ENCODE measurements at places on chromosomes 6 and 20.

DNA sequence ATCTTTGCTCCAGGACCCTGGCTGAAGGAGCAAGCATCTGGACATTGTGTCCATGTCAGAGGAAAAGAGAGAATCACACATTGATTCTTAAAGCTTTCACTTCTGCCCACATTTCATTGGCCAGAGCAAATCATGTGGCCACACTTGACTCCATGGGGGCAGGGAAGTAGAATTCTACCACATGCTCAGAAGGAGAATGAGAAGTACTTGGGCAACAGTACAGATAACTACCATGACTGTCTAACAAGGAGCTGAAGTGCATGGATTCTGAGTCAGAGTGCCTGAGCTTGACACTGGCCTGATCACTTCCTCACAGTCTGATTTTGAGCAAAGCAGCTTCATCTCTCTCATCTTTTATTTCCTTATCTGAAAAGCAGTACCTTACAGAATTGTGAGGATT lies 38.6 kb downstream of the GHRH start:
- DNase-seq: no peak

- DNase-seq: no peak
These were observed 48.7 kb downstream of the MAP7 start for GRCh38 chr6:136501514-136501913.

DNA sequence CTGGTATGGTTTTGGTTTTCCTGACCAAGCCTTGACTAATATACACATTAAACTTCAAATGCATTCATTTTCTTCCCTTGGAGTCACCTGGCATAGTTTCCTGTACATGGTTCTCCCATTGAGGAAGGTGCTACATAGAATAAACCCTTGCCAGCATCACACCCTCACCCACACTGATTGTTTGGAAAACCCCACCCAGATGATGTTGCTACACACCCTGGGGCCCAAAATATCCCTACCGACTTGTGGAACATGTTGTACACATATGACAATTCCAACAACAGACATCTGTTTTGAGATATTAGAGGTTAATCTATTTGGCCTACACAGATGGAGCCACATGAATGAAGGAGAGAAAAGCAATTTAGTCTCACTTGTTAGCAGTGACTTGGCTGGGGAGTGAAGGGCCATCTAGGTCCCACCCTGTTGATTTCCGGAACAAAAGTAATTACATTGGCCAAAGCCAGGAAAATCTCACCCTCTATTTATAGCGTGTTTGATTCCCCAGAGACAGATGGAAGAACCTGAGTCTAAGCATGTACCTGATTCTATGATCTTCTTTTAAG lies 606.0 kb upstream of the BTBD3 start:
- DNase-seq: no peak

- DNase-seq: no peak
These were observed 102.3 kb upstream of the CCN2 start for GRCh38 chr6:132053511-132053910.

- no peak for DNase-seq
These were observed 14.4 kb upstream of the RIPPLY2 start for GRCh38 chr6:83838727-83839126.

- no peak for DNase-seq
These were observed 50.9 kb downstream of the PLCB4 start for GRCh38 chr20:9119776-9120175.

- DNase-seq: no peak
These were observed 501.6 kb upstream of the MAP3K7 start for GRCh38 chr6:91088515-91088914.

GRCh38 chr6:106377061-106377540 lies 16.6 kb downstream of the CRYBG1 start:
- no peak for DNase-seq

DNA sequence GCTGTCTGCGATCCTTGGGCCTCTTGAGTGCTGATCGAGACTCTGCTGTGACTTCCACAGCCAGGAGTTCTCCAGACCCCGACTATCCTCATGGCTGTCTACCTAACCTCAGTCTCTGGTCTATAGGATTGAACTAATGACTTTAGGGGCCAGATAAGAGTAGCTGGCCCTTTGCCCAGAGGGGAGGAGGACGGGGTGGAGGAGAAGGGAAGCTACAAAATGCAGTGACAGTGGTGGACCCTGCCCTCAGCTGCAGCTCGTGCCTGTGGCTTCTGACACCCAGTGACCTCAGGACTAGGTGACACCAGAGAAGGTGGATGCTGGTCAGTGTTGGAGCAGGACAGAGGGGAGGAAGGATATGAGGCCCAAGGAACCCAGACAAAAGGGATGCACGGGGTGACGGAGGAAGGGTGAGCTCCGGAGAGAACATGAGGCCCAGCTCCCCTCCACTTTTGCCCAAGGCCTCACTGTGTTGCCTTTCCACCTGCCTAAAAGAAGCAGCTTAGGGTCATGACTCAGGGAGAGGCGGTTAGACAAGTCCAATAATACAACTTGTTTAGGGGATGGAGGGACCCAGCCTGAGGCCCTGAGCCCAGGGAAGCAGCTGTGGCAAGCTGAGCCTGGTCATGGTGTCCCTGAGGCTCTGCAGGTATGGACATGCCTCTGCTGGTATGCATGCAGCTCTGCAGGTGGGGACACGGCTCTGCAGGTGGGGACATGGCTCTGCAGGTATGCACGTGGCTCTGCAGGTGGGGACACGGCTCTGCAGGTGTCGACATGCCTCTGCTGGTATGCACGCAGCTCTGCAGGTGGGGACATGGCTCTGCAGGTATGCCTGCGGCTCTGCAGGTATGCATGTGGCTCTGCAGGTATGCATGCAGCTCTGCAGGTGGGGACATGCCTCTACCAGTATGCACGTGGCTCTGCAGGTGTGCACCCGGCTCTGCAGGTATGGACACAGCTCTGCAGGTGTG lies 67.7 kb downstream of the SYNJ2 start:
- DNase-seq: no peak

DNA sequence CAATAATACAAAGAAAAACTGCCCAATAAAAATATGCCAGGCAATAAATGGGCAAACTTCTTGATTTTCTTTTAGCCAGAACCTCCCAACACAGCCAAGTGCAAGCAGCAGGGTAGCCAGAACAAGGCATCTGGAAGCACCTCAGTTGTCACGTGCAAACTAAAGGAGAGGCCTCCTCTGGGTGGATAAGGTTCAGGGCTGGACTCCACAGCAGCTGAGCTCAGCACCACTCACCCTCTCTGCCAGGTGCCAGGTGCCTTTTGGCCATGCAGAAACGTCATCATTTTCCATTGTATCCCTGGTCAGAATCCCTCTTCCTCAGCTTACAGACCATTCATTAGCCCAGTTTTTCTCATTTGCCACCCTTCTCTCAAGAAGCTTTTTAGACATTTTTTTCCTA lies 52.7 kb downstream of the SOD2 start:
- no peak for DNase-seq

DNA sequence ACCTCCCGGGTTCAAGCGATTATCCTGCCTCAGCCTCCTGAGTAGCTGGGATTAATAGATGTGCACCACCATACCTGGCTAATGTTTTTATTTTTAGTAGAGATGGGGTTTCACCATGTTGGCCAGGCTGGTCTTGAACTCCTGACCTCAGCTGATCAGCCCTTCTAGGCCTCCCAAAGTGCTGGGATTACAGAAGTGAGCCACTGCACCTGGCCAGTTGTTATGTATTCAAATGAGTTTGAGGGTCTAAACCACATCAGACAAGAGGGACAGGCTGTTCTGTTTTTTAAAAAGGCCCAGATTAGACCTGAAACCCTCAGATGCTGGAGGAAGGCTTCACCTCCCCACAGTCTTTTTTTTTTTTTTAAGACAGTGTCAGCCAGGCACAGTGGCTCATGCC lies 4.1 kb upstream of the SPAG4 start:
- DNase-seq: no peak

DNA sequence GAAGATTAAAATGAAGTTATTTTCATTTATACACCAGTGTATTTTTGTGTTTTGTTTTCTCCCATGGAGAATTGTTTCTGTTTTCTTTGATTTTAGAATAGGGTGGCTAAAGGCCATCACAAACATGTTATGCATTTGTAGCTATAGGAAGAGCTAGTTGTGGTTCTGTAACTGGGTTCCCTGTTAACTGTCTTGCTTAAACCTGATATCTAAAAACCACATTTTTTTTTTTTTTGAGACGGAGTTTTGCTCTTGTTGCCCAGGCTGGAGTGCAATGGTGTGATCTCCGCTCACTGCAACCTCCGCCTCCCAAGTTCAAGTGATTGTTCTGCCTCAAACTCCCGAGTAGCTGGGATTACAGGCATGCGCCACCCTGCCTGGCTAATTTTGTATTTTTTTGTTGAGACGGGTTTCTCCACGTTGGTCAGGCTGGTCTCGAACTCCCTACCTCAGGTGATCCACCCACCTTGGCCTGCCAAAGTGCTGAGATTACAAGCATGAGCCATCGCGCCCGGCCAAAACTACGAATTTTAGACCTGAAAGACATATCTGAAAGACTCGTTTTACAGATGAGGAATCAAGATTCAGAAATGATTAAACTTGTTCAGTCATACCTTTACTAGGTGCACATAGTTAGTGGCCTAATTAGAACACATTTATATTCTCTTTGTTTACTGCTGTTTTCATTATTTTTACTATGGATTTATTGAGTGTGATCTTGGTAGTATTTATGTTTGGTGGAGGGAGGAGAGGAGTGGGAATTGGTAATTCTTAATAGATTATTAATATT lies 18.0 kb downstream of the SCAF8 start:
- DNase-seq: no peak

GRCh38 chr20:53487461-53488200 lies 106.0 kb downstream of the ZNF217 start:
- no peak for DNase-seq

DNA sequence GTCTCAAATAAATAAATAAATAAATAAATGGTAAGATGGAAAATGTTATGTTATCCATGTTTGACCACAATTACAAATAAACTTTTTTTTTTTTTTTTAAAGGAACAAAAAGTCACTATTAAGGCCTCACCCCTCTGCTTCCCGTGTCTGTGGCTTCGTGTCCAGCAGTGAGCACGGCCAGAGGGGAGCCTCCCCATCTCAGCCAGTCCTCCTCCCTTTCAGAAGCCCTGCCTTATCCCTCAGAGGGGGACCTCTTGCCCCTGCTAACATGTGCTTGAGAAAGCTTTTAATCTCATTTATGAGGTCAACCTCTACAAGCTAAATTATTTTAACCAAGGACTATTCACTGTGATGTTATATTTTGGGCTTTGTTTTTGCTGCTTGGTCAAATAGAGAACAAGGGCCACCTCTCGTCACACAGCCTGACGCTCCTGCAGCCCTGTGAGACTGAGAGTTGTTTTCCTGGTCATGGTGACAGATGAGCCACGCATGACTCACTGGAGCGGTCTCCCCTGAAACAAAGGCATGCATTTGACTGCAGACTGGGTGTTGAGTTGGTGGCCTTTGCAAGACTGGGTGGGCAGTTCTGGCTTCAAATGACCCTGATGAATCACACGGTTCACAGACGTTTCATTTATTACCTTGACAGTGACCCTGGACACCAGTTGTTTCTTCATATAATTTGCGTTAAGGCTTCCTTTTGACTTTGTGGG lies 131.8 kb downstream of the TIAM2 start:
- DNase-seq: no peak

DNA sequence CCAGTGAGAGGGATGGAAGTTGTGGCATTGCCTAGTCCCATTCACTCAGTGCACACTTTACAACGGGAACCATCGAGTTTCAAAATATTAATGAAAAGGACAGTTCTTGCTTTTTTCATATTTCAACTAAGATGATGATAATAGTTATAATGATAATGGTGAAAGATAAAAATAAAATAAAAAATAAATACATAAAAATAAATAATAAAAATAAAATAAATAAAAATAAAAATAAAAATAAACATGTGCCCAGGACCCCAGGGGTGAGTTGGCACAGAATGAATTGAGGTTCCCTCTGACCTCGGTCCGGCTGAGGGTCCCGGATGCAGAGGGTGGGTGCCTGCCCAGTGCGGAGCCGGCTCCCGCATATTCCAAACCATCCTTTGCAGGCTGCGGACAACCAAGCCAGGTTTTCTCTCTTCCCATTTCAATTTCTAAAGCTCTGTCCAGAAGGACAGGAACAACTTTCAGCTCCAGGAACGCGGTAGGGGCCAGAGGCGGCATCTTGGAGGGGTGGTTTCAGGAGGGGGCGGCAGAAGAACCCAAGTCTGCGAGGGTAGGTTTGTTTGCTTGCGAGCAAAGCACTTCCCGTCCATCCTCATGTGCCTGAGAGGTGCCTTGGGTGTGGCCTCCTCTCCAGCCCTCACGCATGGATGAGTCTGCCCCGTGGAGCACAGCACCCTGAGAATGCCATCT lies 236.8 kb downstream of the DLL1 start:
- DNase-seq: no peak

DNA sequence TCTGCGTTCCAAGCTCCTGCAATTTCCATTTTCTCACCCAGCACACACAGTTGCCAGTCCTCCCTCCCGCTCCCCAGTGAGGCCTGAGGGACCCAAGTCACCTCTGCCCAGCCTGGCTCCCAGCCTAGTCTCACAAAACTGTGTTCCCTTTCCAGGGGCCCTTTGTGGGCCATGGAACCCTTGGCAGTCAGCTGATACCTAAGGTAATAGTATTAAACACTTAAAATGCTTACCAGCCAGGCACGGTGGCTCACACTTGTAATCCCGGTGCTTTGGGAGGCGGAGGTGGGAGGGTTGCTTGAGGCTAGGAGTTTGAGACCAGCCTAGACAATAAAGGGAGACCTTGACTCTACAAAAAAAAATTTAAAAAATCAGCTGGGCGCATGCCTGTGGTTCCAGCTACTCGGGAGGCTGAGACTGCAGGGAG lies 3.2 kb upstream of the RBM38 start:
- DNase-seq: no peak

DNA sequence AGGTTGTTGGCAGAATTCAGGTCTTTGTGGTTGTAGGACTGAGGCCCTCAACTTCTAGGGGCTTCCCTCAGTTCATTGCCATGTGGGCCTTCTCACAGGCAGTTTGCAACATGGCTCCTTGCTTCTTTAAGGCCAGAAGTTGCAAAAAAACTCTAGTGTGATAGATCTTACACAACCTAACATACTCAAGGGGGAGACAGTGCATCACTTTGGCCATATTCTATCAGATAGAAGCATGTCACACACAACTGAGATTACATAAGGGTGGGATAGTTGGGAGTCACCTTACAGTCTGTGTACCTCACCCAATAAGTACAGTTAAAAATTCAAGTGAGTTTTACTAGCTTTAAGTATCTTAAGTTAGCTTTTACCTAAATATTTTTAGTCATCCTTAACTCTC lies 1.6 kb downstream of the SIRPD start:
- no peak for DNase-seq

- DNase-seq: no peak
These were observed 155.7 kb upstream of the JARID2 start for GRCh38 chr6:15090145-15090579.

Data from NCI-H1417 treated with DMSO at 0.1 percent for 48 hours (cell line).